ENCODE measurements at places on chromosomes 5 and 9.

DNA sequence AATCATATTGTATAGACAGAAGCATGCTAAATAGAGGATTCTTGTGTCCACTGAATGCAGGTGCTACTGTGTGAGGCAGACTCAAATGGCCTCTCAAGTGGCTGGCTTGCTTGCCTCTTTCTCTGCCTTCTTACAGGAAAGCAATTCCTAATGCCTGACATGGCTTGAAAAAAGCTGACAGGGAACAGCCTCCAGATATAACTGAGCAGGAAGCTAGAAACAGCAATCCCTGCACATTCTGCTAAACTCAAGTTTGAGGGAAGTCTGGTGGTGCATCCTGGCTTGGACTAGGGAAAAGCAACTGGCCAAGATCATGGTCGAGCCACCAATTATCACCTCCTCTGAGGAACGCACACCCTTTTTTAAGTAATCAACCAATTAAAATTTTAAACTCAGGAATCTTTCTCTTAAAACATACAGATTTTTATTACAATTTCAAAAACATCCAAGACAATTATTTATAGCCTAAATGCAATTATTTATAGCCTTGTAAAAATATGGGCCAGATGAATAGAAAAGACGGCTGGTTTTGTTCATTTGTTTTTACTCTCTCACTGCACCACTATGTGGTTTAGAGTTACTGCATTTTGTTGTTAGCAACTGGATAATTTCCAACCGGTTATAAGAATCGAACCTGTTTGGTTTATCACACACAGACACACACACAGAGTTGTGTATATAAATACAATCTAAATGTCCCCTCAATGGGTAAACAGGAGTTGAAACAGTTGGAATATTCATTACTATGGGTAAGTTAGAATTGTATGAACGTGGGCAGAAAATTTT, 290.9 kb upstream of the ANKRD55 start:
- DNase-seq, result no peak

DNA sequence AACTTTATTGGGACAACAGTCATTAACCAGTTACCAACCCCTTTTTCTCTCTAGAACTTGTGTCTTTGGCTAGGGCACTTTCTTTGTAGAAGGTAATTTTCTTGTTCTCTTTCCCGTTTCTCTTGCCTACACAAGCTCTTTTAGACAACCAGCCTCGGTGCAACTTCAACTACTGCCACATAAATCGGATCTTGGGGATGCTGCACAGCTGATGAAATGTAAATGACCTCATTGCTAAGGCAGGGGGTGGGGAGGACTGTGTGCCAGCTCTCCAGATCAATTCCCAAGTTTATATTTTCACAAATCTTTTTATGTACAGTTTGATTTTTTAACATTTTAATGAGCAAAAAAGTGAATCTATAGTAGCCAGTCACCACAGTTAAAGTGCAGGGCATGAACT, 157.6 kb downstream of the DENND1A start:
- no peak for DNase-seq

DNA sequence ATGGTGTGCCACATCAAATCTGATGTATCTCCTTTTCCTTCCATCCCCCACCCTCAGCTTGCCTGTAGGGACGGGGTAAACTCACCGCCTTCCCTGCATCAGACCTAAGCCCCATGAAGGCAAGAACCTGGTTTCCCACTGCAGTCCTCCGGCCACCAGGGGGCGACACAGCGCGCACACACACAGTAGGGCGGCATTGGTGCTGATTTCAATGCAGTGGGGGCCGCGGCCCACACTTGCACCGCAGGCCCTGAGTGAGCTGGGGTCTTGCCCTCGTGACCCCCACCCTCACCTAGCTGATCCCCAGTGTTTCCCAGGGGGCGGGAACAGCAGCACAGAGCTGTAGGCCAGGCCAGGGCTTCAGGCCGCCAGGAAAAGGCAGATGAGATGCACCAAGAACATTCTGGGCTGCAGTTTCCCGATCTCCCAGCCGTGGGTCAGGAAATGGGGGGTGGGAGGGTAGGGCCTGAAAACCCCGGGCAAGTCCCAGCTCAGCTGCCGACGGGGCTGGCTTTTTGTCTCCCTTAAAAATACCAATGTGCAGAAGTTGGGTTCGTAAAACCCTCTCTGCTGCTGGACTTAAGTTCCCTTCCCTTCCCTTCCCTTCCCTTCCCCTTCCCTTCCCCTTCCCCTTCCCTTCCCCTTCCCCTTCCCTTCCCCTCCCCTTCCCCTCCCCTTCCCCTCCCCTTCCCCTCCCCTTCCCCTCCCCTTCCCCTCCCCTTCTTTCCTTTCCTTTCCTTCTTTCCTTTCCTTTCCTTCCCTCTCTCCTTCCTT, 19.5 kb downstream of the FAM163B start:
- no peak for DNase-seq

GRCh38 chr5:14213253-14213652, 70.1 kb downstream of the TRIO start:
- no peak for DNase-seq

GRCh38 chr5:74409712-74410111, 230.8 kb downstream of the ENC1 start:
- DNase-seq, result peak; percentile 81

- no peak for DNase-seq
Observed at GRCh38 chr5:135930029-135930948, 24.5 kb downstream of the LECT2 start.

DNA sequence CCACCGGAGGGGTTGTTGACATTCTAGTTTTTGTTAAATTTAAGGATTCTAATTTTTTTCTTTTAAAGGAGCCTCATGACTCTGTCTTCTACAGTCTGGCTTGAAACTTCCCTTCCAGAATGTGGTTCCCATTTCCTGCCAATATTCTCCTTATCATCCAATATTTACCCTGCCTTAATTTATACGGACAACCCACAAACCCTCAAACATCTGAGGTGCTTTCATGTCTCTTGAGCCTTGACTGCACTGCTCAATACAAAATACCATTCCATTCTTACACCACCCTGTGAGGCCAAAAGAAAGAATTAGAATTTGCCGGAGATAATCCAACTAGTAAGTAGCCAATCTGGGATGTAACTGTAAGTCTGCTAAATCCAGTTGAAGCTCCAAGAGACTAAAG, 346.5 kb downstream of the SPOCK1 start:
- no peak for DNase-seq

GRCh38 chr9:121071756-121072421, 2.9 kb upstream of the CNTRL start:
- no peak for DNase-seq

- no peak for DNase-seq
Observed at GRCh38 chr5:125197321-125197720, 450.9 kb upstream of the ZNF608 start.

GRCh38 chr9:92738661-92739081, 26.0 kb downstream of the BICD2 start:
- DNase-seq, result no peak

GRCh38 chr5:60455589-60455988, 244.4 kb downstream of the DEPDC1B start:
- DNase-seq, result no peak

GRCh38 chr5:173204185-173204979, 30.6 kb downstream of the NKX2-5 start:
- peak; percentile 17 for DNase-seq

DNA sequence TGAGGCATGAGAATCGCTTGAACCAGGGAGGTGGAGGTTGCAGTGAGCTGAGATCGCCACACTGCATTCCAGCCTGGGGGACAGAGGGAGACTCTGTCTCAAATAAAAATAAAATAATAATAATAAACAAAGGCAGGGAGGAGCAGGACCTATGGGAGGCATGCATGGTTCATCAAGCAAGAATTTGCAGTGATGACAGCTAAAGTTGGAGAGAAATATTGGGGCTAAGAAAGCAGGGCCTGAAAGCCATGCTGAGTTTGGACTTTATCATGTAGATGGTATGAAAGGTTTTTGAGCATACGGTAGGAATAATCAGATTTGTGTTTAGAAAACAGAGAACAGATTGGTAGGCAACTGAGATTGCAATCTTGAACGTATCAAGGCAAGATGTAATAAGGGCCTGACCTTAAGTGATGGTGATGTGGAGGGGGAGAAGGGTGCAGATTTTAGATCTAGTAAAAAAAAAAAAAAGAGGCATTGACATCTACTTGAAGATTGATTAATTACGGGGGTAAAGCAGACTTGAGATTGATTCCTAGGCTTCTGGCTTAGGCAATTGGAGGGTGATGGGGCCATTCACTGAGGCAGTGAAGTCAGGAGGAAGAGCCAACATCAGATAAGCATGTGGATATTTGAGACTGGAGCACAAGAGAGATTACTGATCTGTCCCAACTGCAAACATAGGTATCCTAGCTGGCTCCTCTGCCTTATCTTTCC, 50.7 kb downstream of the CFAP95 start:
- no peak for DNase-seq

- DNase-seq, result no peak
Observed at GRCh38 chr5:155897761-155898160, 429.2 kb upstream of the SGCD start.

GRCh38 chr5:112640546-112640945, 97.1 kb upstream of the APC start:
- DNase-seq, result no peak

GRCh38 chr9:123416176-123416575, 60.2 kb downstream of the CRB2 start:
- no peak for DNase-seq

DNA sequence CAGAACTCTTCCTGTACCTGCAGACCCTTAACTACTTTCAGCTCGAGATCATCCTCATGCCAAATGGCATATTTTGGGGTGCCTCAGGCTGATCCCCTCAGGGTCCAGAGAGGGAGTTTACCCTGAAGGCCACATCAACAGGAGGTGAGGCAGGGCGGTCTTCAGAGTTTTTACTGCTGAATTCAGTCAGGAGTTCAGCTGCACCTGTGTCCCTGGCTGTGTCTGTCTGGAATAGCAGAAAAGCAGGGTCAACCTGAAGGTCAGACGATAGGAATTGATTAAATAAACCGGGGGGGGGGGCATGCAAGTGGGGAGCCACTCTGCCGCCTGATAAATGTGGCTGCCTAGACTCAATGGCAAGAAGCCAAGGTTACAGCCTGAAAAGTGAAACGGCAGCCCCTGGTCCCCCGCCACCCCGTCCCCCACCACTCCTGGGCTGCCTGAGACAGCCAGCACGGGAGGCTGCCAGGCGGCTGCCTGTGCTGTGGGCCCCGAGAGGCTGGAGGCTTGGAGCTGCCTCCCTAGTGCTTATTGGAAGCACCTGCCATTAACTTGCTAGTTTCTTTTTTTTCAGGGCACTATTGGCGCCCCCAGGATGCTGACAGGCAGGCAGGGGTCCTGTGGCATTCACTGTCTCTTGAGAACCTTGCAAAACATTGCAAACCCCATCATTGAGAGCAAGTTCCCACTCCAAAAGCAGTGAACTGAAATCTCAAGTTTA, 182.7 kb upstream of the PPP1R26 start:
- DNase-seq, result no peak

DNA sequence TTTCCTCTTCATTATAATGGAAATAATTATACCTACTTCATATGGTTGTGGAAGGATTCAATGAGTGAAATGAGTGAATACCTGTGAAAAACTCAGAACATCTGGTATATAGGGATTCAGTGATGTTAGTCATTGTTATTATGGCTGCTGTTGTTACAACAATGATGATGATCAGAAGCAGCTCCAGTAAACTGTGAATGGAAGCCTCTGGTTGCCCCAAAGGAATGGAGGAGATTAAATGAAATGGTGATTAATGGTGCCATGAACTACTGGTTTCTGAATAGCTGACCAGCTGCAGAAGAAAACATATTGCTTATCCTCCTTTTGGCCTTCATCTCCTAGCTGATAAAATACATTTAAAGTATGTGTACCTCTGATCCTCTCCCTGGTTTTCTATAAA, 372.0 kb downstream of the ARHGEF28 start:
- DNase-seq, result no peak

DNA sequence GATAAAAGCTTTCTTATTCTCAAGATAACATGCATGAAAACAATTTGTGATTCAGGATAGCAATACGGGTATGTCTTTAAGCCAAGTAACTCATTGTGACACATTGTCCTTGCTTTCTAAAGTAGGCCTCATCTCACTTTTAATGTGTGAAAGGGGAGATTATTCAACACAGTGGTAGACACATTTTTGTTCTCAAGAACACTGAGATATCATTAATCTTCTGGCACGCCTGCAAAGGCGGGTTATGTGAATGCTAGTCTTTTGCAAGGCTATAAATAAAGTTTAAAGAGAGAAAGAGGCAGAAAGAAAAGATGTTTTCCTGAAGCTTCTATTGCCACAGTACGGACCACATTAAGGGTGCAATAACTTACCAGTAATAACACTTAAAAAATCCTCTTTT, 181.8 kb upstream of the MEF2C start:
- no peak for DNase-seq

GRCh38 chr9:136416427-136416826, 6.0 kb downstream of the PMPCA start:
- no peak for DNase-seq

GRCh38 chr9:27870404-27870803, 297.1 kb upstream of the C9orf72 start:
- DNase-seq, result no peak
